Activated T-cell treated with anti-CD3 and anti-CD28 coated beads, Interleukin-2, amount 50 U/mL, for 48 hours (primary cell): ENCODE measurements at places on chromosomes 1 and 21.

DNA sequence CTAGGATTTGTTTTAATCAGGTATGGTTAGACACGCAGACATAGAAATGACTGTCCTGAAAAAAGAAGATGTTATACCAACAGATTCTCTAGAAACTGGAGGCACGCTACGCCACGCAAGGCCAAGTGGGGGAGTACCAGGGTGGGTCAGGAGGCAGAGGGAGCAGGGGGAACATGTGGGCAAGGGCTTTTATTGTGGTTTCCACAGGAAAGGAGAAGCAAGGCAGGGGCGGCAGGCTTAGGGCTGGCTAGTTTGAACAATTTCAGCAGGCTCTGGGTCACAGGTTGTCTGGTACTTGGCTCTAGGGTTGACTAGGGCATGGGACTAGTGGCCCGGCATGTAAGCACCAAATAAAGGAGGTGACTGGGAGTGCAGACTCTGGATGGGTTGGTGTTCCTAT lies 7.2 kb downstream of the MTARC2 start:
- no peak for DNase-seq

DNA sequence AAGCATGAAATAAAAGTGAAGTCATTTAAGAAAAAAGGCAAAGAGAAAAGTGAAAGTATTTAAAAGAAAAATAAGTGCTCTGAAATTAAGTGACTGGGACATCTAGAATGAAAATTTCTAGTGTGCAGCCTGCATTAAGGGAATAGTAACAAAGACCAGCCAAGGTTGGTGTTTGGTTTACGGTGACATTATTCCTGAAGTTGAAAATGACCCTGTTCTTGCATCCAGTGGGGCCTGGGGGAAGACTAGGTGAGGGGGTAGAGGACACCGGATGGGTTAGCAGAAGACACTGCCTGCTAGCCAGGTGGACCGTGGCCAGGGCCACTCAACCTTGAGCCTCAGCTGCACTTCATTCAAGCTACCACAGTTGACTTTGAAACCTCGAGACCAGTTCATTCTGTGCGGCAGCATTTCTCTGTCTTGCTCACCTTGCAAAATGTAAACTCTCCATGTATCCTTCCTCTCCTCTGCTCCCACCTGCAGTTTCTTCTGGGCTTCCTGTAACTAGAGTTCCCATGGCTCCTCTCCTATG lies 14.3 kb upstream of the KCNK1 start:
- no peak for DNase-seq

- no peak for DNase-seq
Observed at GRCh38 chr1:232456714-232457113, 173.2 kb downstream of the SIPA1L2 start.

DNA sequence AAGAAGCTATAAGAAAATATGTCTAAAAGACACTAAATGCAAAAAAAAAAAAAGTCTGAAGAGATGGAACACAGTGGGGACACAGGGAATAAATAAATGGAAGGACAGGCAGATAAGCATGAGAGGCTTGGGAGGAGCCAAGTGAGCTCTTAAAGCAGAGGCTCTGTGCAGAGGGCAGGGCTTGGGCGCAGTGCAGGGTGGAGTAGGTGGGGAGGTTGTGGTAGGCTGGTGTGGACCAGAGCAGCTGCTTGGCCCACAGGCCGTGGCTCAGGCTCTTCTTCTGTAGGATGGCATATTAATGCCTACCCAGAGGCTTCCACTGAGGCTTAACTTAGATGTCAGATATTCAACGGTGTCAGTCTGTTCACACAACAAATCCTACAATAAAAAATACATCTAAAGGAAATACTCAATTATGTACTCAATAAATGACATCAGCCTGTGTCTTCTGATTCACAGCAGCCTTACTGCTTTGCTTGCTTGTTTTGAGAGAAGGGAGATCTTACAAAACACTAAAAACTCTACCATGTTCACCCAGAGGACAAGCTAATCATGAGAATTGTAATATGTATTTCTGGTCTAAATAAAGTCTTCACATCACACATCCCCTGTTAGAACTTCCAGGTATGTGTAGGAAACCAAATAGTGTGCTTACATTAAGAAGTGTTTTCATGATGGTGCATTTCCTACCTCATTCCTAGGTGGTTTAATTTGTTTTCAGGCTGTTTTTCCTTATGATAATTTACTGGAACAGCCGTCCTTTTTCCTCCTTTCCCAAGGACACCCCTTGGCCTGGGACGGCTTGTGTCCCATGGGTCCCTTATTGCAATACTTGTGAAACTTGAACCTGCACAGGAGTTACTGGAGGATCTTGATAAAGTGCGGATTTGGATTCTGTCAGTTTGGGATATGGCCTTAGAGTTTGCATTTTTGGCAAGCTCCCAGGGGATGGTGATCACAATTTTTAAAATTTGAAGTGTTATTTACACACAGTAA lies 24.9 kb downstream of the DIP2A start:
- DNase-seq = no peak

GRCh38 chr1:27027575-27028250 lies 15.1 kb upstream of the TENT5B start:
- DNase-seq = no peak

- no peak for DNase-seq
Observed at GRCh38 chr21:40489001-40489400, 358.0 kb downstream of the DSCAM start.

GRCh38 chr21:25637851-25638659 lies 1.0 kb upstream of the JAM2 start:
- DNase-seq = no peak

DNA sequence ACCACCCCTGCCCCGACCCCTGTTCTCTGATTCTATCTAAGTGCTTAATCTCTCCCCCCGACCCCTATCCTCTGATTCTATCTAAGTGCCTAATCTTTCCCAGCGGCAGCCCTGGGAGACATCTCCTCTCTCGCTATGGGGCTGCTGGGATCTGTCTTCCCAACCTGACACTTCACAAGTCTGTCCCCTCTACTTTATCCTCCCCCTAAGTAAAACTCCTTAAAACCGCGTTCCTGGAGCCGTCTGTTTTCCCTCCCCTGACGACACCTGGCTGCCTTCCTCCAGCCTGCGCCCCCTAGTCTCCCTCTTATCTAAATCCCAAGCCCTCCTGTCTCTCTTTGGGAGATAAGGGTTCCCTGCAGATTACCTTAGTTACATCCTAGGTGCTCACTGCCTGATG lies 30.5 kb downstream of the EPHB2 start:
- DNase-seq = no peak

DNA sequence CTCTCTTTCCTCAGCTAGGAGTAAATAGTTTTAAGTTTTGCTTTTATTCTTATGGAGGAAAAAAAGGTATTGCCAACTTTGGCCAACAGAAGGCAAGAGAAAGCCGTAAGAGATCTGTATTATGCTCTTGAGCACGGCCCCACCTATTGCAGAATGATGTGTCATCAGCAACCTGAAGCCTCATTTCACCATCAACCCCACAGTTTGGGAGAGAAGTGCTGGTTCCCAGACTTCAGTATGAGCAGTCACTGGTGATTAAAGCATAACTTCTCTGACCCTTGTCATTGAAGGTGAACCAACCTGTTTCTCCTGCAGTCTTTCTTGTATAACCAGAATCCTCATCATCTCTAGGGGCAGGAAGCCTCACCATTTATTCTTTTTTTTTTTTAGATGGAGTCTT lies 100.2 kb downstream of the SIPA1L2 start:
- DNase-seq = no peak

GRCh38 chr21:10464975-10465374 lies 56.4 kb upstream of the TPTE start:
- DNase-seq = no peak

DNA sequence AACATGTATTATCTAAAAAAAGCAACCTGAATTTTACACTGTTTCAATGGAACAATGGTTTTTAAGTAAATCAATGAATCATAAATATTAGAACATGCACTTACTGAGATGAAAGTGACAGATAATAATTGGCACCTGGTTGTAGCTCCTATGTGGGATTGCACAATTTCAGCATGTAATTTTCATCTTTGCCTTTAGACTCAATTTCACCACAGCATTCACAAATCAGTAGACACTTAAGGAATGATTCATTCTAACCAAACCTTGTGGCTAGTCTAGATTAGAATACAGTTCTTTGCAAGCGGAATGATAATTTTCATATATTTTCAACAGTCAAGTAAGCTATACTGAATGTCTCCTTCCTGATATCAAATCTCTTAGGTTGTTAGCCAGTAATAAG lies 853.4 kb downstream of the KCNT2 start:
- DNase-seq = no peak

- peak; percentile 80 for DNase-seq
Observed at GRCh38 chr1:29120947-29121485, 2.7 kb downstream of the TMEM200B start.

DNA sequence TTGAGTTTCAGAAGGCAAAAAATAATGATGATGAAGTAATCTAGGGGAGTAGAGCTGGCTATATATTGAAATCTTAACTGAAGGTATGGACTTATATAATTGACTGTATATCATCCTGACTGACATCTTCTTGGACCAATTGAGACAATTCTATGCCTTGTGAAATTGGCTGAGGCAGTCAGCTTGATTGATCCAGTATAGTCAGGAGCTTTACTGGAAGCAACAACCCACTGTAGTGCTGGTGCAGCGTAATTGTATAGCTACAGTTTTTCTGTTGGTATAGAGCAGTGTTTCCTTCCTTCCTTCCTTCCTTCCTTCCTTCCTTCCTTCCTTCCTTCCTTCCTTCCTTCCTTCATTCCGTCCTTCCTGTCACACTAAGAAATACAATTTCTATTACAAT lies 268.0 kb downstream of the NUF2 start:
- DNase-seq = no peak

DNA sequence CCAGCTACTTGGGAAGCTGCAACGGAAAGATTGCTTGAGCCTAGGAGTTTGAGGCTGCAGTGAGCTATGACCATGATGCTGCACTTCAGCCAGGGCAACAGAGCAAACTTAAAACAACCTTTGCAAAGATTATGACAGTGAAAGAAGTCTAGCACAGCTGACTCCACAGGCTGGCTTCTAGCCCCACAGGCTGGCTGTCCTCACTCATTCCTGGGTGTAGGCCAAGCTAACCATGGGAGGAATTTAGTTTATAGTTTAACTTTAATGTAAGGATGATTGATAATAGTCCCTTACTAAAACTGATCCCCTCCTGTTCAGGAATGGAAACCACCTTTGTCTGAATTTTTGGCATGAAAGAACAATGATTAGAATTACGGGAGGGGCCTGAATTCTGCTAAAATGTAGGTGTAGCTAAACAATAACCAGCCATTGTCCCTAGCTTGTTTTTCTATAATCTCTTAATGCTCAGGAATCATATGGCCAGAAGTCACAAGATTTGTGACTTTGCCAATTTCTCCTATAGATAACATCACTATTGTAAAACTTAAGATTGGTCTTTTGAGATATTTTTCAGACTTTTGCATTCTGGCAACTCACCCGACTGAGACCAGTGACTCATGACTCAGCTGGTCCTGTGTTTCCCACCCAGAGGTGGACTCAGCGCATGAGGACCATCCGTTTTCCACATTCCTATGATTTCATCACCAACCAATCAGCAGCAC lies 28.1 kb upstream of the SGIP1 start:
- no peak for DNase-seq

DNA sequence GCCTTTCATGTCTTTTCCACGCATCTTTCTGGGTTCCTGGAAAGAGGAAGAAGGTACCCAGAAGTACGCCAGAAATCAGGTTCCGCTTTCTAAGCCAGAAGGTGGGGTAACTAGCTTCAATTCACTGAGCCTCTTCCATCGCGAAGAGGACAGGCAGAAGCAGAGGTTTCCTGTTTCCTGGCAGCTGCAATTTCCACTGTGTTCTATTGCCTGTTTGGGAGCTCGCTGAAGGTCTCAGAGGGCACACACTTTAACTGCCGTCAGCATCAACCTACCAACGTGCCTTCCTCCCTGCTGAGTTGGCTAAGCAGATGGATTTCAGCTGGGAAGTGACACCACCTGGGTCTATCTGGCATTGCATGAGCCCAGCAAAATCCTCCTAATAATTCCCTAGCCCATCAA lies 10.0 kb downstream of the NCF2 start:
- DNase-seq = peak; percentile 39

DNA sequence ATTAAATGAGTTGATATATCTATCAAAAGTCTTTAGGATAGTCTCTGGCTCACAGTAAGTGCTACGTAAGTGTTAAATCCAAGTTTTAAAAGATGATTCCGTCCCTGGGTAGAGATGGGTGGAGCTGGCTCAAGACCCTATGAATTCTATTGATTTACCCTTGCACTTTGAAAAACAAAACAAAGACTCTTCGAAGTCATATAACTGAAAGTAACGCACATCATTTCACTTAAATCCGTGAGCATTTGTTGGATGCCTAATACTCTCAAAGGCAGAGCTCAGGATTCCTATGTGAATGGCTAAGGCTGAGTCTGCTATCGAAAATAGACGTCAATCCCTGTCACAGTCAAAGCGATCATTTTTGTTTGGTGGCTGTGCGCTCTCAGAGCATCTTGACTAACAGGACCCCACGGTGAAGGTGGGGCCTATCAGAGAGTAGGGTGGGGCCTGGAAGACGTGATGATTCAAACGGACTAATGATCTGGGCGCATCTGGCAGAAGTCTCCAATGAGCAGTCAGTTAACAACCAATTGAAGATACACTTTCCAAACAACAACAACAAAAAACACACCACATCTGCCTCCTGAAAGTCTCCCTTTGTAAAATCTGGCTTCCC lies 1.2 kb upstream of the NUCKS1 start:
- DNase-seq = no peak

DNA sequence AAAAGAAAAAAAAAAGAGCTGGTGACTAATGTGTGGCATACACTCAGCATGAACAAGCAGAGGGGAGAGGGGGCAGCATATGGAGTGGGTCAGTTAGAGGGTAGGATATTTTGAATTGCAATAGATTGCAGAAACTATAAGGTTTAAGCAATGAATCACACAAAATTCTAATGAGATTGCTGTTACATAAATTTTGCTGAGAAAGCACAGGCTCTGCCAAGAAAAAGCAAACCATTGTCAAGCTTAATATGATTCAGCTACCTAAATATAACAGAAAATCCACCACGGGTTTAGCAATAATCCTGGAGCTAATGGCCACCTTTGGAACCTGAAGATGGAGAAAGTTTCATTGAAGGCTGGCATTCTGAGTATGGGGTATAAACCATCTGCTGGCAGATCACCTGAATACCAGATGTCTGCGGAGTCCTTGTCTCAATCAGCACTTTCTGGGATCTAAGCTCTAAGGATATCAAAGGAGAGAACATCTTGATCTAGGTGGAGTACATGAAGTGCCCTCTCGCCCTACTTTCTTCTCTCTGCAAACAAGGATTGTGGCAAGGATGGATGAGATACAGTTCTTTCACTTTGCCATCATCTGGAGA lies 30.3 kb upstream of the ANGPTL7 start:
- no peak for DNase-seq

- DNase-seq = no peak
Observed at GRCh38 chr1:200786788-200787187, 48.1 kb downstream of the CAMSAP2 start.
